ENCODE measurements at places on chromosomes 6 and 20.

DNA sequence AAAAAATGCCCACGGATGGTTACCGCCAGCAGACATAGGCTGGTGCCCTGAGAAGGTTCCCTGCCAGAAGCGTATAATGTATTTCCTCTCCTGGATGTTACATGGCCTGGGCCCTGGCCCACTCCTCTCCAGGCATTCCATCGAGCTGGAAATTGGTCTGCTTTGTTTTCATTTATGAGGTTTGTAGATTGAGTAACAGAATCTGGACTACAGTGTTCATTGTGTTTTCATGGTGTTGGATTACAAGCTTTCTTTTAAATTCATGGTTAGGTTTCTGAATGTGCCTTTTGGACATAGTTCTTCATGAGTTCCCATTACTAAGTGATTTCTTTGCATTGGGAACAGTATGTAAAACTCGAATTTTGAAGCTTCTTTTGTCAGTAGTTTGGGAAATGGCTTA, 6.4 kb downstream of the TIAM2 start:
- DNase-seq = no peak

- DNase-seq = no peak
Observed at GRCh38 chr6:158464483-158464882, 95.4 kb upstream of the TMEM181 start.

GRCh38 chr6:558959-559358, 97.9 kb downstream of the HUS1B start:
- no peak for DNase-seq

DNA sequence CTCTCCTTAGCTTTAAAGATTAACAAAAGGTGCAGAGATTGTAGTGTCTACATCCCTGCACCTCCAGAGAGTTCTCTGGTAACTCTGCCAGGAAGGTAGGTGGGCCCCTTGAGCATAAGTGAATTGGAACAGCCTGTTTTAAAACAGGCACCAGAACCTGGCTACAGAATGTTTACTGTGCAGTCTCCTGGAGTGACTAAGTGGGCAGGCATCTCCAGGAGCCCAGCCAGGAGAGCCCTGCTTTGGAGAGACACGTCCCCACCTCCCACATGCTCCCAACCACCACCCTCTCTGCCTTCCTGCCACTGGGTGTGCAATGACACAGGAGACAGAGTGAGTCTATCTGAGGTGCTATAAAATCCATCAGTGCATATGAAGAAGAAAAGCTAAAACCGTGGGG, 110.3 kb upstream of the EYA4 start:
- no peak for DNase-seq

- no peak for DNase-seq
Observed at GRCh38 chr20:2751878-2752566, 48.4 kb downstream of the CPXM1 start.

- DNase-seq = no peak
Observed at GRCh38 chr20:62141397-62142251, 1.6 kb downstream of the PSMA7 start.

DNA sequence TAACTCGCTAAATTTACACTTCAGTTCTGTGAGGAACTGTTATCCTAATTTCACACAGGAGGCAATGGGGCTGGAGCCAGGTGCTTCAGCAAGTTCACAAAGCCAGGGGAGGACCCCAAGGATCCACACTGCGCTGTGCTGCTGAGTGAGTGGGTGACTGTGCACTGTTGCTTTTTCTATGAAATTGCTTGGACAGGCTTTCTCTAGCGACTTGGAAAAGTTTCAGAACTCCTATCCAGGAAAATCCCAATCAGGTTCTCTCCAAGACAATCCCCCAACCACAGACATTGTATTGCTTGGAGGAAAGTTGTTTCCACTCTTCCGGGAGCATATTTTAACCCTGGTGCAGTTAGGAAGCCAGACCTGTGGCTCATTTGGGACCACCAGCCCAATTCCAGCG, 175.9 kb upstream of the CST7 start:
- no peak for DNase-seq

- DNase-seq = no peak
Observed at GRCh38 chr6:85186546-85187175, 263.2 kb upstream of the NT5E start.

DNA sequence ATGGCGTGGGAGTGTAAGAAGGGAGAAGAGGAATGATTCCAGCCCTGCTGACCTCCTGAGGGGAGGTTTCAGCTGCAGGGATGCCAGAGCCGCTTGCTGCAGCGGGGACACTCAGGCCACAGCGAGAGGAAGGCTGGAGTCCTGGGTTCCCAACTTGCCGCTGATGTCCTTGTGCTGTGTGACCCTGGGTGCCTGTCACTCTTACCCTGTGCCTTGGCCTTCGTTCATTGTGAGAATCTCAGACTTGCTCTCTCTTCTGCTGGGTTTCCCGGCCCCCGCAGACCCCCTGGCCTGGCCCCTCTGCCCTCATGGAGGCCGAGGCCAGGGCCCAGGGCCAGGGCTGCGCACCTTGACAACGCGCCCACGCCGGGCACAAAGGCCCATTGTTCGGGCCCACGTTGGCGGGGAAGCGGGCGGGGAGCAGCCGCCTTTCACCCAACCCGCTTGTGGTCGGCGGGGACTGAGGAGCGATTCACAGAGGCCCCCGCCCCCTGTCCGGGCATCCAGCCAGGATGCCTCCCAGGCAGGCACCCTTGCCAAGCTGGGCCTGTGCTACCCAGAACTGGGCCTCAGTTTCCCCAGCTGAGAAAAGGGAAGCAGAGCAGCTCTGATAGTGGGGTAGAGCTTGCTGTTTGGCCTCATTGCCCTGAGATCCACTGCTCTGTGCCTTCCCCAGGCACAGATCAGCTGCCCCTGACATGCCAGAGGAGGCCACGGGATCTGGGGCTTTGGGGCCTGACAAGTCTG, 52.4 kb downstream of the CEBPB start:
- peak; percentile 56 for DNase-seq

DNA sequence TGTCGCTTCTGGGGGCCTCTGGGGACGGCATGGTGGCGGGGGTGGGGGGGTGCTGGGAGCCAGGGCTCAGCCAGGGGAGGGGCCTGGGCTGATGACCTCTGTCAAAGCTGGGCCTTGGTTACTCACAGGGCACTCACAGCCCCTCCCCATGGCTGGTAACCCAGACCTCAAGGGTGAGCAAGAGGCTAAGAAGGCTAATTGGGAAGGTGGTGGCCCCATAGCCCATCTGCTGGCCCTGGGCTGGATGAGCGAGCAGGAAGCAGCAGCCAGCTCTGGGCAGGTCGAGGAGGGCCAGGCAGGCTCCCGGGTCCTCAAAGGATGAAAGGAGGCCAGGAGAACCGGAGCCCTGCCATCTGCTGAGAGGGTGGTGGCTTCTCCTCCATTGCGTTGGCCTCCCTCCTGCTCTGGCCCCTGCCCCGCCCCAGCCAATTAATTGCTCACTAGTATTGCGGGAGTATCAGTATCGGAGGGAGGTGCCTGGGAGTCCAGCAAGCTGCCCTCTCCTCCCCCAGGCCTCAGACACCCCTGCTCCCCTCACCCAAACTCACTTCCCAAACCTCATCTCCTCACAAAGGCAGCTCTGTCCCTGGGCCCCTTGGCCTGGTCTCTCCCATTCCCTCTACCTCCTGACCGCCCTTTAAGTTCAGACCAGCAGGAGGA, 1.0 kb upstream of the CDSN start:
- no peak for DNase-seq

GRCh38 chr6:34595332-34596184, 39.4 kb upstream of the SPDEF start:
- DNase-seq = no peak

- no peak for DNase-seq
Observed at GRCh38 chr20:20604357-20604756, 108.1 kb downstream of the RALGAPA2 start.

DNA sequence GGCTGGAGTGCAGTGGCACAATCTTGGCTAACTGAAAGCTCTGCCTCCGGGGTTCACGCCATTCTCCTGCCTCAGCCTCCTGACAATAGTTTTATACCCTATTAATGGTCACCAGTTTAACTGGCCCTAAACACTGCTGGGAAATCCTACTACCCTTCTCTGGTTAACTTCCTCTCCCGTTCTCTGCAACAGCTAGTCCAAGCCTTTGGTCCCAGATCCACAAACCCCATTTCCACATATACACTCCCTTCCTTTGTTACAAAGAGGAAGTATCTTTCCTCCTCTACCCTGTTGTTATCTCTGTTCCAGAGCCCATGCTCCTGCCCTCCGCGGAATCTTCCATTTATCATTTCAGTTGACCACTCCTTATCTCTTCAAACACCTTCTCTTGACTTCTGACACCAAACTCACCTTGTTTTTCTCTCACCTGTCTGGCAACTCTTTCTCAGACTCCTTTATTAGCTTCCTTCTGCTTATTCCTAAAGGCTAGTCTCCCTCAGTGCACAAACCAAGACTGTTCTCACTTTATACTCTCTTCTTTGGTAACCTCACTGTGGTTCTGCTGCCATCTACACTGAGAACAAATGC, 25.0 kb upstream of the TBC1D22B start:
- no peak for DNase-seq

GRCh38 chr20:50534567-50534966, 24.4 kb downstream of the PTPN1 start:
- no peak for DNase-seq

DNA sequence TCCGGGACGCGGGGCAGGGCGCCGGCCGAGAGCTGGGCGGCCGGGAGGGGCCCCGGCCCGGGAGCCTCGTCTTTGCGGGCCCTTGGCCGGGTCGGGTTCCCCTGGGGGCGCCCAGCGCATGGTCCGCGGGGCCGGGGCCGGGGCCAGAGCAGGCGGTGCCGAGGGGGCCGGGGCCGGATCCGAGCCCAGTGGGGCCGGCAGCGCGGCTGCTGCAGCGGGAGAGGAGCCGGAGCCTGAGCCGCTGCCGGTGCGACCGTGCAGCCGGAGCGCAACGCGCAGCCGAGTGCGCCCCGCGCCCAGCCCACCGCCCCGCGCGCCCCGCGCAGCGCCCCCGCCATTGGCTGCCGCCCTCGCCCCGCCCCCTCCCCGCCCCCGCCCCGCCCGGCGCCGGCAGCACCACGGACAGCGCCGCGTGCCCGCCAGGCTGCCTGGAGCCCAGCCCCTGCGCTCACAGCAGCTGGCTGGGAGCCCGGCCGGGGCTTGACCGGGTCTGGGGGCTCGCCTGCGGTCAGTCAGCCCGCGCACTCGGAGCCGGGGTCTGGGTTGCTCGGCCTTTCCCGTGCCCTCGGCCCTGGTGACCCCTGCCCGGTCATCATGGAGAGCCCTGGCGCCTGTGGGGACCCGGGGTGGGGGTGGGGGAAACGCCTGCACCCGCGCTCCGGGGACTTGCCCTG, at the start of gene HRH3:
Gene HRH3, minus strand, starts transcription at position 287 of the 674 bp plus-strand sequence. CDS start 308 bp downstream, outside the sequence.
- DNase-seq = no peak

- no peak for DNase-seq
Observed at GRCh38 chr6:17038316-17038715, 63.5 kb upstream of the STMND1 start.

- DNase-seq = no peak
Observed at GRCh38 chr6:146891615-146892265, 293.0 kb downstream of the ADGB start.

DNA sequence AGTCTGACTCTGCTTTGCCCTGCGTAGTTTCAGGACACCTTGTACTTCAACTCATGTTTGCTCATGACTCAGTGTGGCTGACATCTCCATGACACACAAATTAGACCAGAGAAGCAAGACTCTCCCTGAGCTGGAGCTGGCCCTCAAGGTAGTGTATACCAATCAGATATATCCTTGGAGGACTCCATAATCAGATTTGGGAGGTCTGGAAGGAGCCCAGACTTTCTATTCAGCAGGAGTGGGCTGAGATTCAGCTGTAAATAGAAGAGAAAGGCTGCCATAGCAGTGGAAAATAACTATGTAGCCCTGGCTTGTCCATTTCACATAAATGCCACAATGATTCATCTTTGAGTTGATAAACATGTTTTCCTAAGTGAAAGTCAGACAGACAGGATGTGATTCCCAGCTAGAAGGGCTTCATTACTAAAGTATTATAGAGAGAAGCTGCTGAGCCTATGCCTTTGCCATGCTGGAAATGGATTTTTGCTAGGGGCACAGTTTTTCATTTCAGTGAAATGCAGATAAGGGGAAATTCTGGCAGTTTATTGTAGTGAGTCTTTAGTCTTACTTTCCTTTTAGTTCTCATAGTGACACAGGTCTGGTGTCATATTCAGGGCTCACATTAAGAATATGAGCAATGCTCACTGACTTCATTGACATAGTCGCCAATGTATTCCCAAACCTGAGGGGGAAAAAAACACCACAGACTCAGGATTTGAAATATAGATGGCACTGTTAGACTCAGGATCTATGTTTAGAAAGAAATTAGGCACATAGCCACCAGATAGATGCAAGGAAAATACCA, 95.3 kb downstream of the CLVS2 start:
- DNase-seq = no peak

GRCh38 chr6:97524811-97525210, 241.8 kb upstream of the MMS22L start:
- DNase-seq = peak; percentile 30

GRCh38 chr6:98825600-98826230, 8.7 kb upstream of the POU3F2 start:
- no peak for DNase-seq

- no peak for DNase-seq
Observed at GRCh38 chr6:34602318-34603111, 46.4 kb upstream of the SPDEF start.

DNA sequence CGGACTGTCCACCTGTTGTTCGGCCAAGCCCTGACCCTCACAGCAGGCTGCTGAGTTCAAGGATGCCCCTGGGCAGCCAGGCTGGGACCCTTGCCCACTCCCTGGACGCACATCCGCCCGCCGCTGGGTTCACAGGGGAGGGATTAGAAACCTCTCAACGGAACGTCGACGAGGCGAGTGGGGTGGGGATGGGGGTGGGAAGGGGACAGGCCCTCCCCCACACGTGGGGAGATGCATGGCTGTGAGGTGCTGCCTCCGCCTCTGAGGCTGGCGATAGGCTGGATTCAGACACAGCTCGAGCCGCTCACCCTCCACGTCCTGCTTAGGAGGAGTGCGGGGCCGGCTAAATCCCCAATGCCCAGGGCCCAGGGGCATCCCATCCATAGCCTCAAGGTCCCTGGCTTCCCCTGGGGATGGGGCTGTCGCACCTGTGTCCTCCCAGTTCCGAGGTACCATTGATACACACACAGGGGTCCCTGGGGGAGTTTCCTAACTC, 90.6 kb upstream of the BHLHE23 start:
- no peak for DNase-seq

DNA sequence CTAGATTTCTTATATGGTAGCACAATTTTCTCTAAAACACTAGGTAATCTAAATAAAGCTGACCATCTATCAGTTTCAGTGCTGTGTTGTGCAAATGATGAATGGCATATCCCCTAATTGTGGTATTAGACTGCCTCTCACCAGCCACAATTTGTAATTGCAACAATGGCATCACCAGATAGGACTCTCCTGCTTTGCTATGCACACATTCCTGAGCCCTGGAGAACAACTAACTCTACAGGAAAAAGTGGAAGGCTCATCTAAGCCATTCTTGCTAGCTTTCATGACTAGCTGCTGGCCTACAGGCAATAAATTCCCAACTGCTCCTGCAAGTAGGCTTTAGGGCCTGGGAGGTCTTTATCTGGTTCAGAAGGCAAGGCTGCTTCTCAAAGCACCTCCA, 974.1 kb downstream of the EYS start:
- DNase-seq = no peak

GRCh38 chr20:50357783-50358161, 152.4 kb upstream of the PTPN1 start:
- no peak for DNase-seq

GRCh38 chr20:52219441-52219840, 27.9 kb upstream of the ZFP64 start:
- no peak for DNase-seq

GRCh38 chr6:29005183-29005885, at the start of gene ZNF311:
Gene ZNF311, minus strand, starts transcription at chr6:29005315. Its CDS starts 1,361 bp downstream, at chr6:29003954.
- peak; percentile 55 for DNase-seq

- no peak for DNase-seq
Observed at GRCh38 chr20:36818861-36819260, 45.3 kb upstream of the DSN1 start.
